GOT3 (cell line): ENCODE measurements at places on chromosomes 2 and 18.

DNA sequence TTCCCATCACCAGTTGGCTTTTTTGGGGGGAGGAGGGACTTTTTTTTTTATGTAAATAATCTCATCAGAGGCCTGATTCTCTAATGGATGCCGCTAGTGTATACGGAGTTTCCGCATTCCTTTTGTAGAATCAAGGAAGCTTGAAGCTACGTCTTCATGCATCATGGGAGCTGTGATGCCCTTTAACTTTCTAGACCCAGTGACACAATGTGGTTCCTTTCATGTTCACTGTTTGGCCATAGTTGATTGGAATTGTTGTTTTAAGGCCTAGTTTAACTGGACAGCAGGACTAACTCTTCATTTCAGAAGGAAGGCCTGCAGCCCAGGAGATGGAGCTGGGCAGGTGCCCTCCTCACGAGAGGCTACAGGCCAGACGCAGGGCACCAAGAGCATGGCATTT lies 287.9 kb downstream of the AGAP1 start:
- DNase-seq, result no peak

DNA sequence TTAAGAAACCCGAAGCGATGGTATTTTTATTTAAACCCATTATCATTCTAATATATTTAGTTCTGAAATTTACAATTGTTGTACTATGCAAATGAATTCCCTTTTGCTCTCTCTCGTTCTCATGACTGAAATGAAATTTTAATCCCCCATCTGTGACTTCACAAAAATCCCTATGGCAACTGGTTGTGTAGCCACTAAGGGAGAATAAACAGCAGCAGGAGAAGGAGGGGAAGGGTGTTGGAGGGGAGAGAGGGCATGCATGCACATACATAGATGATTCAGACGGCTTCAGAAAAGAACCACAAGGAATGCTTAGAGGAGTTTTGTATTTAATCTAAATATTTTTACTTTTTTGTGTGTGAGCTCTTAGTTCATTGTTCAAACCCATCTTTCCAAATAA lies 36.8 kb downstream of the CPS1 start:
- DNase-seq, result no peak

DNA sequence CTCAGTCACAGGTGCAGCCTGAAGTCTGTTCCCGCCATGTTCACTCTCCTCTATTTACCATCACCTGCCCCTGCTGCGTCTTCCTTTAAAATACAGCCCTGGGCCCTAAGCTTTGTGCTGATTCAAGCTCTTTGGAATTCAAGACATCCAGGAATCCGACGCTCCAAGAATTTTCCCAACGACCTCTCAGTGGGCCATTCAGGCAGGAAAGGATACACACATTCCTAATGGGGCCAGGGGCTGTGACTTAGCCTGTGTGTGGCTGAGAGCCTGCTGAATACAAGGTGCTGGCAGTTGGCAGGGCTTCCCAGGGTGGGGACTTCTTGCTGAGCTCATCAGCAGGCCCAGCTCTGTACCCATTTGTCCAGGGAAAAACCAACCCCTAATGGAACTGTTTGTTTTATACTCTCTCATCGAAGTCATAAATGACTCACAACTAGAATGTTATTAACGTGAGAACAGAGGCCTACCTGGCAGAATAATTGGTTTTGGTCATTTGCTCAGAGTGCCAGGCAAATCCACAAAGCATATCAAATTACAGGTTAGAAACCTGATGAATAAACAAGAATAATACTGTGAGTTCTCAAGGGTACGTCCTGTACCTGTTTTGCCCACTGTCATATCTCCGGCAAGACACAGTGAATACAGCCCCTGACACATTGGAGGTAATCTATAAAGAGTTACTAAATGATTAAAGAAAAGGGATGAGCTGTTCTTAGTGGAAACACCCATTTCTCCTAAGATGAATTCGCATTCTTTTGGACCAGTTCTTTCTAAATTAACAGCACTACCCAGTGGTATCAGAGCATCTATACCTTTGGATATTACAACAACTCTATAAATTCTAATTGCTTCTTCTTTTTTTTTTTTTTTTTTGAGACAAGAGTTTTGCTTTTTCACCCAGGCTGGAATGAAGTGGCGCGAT lies 12.6 kb upstream of the KCMF1 start:
- no peak for DNase-seq

DNA sequence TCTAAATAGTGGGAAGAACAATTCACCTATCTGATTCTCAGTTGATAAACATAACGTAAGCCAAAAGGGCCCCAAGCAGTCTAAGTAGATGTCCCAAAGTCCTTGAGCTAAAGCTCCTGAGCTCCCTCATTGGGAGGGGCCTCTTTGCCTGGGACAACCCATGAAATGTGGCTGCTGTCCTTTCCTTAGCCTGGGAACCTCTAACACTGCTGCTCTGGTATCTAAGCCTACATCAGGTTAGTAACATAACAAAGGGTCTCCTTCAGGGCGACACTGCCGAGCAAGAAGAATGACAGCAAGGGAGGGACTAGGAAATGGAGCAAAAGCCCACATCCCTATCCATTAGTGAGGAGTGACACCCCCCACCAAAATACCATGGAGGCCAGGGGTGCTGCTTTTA lies 98.3 kb downstream of the MAPRE2 start:
- no peak for DNase-seq

GRCh38 chr2:164745012-164745797 lies 96.4 kb downstream of the COBLL1 start:
- DNase-seq, result no peak

DNA sequence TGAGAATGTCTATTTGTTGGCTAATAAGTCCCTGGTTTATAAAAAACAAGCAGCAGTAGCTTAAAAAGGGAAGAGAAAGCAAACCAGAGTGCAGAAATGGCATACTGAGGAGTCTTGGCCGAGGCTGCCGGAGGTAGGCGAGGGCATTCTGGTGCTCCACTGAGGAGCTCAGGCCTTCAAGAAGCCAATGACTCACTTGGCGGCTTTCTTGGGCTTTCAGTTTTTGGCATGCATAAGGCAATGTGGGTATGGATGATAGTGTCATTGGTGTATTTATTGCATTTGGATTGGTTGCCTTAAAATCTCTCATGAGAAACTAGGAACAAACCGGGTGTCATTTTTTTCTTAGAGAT lies 119.6 kb upstream of the ARL5A start:
- no peak for DNase-seq

DNA sequence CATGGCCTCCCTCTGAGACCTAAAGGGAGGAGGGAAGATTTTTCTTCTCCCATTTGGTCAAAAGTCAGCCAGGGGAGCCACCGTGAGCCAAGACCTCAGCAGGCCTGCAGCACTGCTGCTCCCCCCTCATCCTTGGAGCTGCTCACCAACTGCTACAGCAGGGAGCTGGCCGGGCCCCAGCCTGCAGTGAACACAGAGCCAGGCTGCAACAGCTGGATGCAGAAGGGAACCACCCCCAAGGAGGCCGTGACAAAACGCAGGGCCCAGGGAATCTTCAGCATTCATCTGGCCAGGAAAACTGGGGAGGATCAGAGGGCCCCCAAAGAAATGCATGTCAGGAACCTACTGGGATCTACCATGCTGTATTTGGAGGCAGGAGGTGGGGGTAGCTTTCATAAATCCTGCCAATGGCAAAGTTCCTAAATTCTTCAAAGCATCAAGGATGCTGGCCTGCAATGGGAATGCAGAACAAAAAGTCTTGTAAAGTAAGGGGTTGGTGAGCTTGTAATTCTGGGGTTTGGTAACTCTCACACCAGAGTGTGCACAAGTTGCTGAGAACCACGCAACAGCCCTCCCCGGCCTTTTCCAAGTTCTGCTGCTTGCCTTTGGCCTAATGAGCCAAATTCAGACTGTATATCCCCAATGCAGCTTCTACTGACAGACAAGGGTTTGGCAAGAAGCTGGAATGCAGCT lies 61.0 kb downstream of the CACNB4 start:
- DNase-seq, result no peak

- no peak for DNase-seq
These were observed 283.6 kb downstream of the DYSF start for GRCh38 chr2:71736986-71737385.

- DNase-seq, result no peak
These were observed 117.8 kb upstream of the DCC start for GRCh38 chr18:52222211-52222610.

GRCh38 chr2:69988086-69988635 lies 26.7 kb upstream of the ASPRV1 start:
- no peak for DNase-seq

- DNase-seq, result no peak
These were observed 12.2 kb downstream of the RNASEH1 start for GRCh38 chr2:3545788-3546478.

DNA sequence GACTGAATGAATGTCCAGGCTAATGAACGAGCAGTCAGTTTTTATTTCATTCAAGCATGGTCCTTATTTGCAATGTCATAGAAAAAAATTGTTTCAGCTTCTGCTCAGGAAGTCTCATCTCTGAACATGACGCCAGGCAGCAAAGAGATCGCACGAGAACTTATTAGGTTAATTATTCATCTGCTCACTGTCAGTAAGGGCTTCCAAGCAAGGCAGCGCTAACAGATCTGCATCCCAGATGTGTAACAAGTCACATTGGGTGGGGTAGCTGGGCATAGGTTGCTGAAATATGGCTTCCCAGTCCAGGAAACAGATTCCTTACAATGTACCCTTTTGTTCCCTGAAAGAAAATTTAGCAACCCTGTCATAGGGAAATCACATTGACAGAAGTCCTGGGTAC lies 63.5 kb downstream of the ANKRD44 start:
- no peak for DNase-seq
